ENCODE measurements at places on chromosomes 11 and 22.

- DNase-seq: no peak
These were observed 72.5 kb upstream of the UCP3 start for GRCh38 chr11:74081428-74081827.

DNA sequence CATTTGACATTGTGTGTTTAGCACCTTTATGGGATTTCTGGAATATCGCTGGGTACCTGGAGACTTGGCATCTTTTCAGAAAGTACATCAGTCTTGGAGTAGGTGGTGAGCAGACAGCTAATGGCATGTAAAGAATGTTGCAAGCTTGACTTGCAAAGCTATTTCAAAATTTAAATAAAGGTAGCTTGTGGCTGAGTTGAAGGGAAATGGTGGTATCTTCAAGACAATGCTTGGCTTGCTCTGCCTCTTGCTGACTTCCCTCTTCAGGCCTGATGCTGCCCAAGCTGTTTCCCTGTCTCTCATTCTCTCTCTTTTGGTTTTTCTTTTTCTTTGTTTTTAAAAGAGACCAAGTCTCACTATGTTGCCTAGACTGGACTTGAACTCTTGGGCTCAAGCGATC lies 13.2 kb downstream of the ZNRF3 start:
- DNase-seq: no peak

GRCh38 chr11:123729602-123730001 lies 11.9 kb downstream of the ZNF202 start:
- no peak for DNase-seq

GRCh38 chr11:10891151-10891720 lies 33.4 kb upstream of the ZBED5 start:
- no peak for DNase-seq

DNA sequence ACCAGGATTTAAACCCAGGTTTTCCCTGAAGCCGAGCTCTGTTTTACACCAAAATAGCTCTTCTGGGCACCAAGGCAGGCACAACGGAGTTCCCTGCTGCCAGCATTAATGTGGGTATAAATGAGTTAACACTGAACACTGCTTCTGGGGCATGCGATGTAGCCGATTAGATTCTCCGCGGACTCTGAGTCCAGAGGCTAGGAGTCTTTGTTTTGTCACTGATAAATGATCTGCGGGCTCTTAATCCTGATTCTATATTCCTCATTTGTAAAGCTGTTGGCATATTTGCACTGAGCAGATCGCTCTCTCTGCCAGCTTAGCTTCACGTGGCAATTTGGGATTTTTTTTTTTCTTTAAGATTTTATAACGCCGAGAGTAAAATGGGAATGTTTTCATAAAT lies 16.8 kb upstream of the LDLRAD3 start:
- DNase-seq: no peak

DNA sequence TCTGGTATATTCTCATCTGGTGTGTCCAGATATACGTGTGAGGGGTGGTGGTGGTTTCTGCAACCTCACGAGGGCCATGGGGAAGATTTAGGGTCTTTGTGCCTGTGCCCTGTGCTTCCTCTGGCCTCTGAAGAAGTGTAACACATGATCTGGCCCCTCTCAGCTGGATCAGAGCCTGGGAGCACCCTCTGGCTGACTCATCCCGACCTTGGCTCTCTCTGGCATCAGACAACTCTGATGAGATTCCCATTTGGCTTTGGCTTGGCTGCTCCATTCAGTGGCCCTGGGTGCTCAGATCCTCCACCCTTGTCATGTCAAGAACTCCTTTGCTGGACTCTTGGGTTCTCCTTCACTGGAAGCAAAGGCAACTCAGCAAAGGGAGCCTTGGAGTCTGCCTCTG lies 45.2 kb downstream of the RASSF10 start:
- DNase-seq: no peak

DNA sequence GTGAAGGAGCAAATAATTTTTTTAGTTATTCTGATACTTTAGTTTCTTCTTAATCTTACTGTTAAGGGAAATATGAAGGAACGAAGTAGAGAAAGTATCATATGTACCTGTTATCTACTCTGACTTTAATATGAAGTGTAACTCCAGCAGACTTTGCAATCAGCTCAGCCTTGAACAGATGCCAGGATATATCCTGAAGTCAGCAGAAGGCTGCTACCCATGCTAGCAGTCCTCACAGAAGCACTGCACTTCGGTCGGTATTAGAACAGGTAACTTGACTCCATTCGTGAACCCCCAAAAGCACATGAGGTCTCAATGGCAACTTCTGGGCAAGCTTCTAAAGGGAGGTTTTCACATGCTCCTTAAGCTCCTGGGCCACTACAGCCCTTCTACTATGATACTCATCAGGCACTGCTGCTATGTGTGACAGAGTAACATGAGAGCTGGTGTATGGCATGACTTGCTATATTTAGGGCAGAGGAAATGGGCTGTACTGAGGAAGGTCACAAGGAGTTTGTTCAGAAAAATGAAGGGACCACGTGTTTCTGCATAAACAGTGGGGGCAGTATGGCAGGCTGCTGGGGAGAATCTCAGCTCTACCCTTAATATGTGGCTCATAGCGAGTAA lies 344.1 kb downstream of the SOX6 start:
- no peak for DNase-seq

DNA sequence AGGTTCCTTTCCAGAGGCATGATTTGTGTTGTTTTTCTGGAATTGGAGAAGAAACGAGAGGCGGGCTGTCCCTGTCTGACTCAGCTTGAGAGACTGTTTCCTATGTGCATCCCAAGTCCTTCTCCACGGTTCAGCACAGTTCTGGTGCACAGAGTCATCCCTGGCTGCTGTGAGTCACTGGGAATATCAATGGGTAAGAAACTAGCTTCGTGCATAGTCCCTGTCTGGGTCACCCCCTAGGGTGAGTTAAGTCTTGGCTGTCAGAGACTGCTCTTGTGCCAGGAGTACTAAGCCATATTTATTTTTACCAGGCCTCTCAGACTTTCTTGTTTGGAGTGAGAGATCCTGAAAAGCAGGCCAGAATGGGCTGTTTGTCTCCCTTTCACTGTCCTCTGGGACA lies 2.4 kb upstream of the LRP4 start:
- no peak for DNase-seq
